ENCODE measurements at places on chromosomes 6 and 20. TPM values are rescaled to one million over a fixed set of nuclear protein-coding genes. Genes with fewer than 3 reads are reported as not detected.

Gene FNDC1
- total RNA-seq: 0.16 TPM

Gene PKHD1
- total RNA-seq: not detected

Gene ADTRP
- 2.6 TPM for total RNA-seq

Gene PGK2
- total RNA-seq: not detected

Gene C4B
- 4.1 TPM for total RNA-seq

Gene RNF39
- not detected for total RNA-seq

Gene HLA-DOA
- not detected for total RNA-seq

Gene BTN1A1
- total RNA-seq: not detected

Gene ZSWIM3
- total RNA-seq: 4.3 TPM

Gene RAB44
- not detected for total RNA-seq

Gene PNLDC1
- not detected for total RNA-seq

Gene NKAIN2
- total RNA-seq: not detected

Gene EEF1A2
- not detected for total RNA-seq

Gene ASIP
- not detected for total RNA-seq

Gene UBD
- total RNA-seq: not detected

Gene AURKA
- 29.1 TPM for total RNA-seq

Gene IBTK
- 69.3 TPM for total RNA-seq

Gene ALDH5A1
- total RNA-seq: 1.6 TPM

Gene TLDC2
- total RNA-seq: 0.18 TPM

Gene MDFI
- not detected for total RNA-seq

Gene RSPO3
- total RNA-seq: 7.9 TPM

Measured in fibroblast of the aortic adventitia (primary cell).